ENCODE measurements at places on chromosomes 7 and 10.
A peak's percentile ranks its signal among the peaks of the same experiment; 100 is the strongest.

- DNase-seq, result peak; percentile 31
Observed at GRCh38 chr10:88386821-88387773, 196.0 kb downstream of the RNLS start.

DNA sequence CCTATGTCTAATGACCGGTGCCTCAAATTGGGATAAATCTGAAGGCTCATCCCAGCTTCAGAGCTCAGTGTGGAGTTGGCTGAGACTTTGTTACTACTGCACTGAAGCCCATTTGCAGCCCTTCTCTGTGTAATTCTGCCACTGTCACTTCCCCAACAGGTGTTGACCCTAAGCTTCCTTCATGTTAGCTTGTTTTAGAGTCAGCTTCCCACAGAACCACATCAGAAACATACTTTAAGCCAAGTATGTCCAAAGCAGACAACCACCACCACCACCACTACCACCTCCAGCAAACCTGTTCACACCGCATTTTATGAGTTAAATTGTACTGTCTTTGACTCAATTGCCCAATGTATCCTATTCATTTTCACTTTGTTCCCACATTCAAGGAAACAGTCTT is 25.2 kb upstream of the GNAT3 start:
- DNase-seq, result no peak

- DNase-seq, result no peak
Observed at GRCh38 chr10:76769161-76769560, 868.4 kb downstream of the KCNMA1 start.

DNA sequence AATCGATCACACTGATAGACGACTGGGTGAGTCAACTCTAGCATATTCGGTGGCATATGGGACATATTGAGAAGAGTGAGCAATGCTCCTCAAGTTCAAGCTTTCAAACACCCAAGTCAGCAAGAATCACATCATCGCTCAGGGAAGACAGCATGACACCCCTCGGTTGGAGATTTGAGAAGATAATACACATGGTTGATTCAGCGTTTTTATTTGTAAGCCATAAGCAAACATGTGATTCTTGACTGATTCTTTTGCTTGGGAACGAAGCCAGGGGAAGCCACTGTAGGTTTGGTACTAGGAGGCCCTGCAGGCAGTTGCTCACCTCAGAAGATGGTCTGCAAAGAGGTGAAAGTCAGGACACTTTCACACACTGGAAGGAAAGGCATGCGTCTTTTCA is 12.6 kb downstream of the UCMA start:
- DNase-seq, result no peak

- no peak for DNase-seq
Observed at GRCh38 chr7:24659505-24659904, 86.3 kb downstream of the PALS2 start.

DNA sequence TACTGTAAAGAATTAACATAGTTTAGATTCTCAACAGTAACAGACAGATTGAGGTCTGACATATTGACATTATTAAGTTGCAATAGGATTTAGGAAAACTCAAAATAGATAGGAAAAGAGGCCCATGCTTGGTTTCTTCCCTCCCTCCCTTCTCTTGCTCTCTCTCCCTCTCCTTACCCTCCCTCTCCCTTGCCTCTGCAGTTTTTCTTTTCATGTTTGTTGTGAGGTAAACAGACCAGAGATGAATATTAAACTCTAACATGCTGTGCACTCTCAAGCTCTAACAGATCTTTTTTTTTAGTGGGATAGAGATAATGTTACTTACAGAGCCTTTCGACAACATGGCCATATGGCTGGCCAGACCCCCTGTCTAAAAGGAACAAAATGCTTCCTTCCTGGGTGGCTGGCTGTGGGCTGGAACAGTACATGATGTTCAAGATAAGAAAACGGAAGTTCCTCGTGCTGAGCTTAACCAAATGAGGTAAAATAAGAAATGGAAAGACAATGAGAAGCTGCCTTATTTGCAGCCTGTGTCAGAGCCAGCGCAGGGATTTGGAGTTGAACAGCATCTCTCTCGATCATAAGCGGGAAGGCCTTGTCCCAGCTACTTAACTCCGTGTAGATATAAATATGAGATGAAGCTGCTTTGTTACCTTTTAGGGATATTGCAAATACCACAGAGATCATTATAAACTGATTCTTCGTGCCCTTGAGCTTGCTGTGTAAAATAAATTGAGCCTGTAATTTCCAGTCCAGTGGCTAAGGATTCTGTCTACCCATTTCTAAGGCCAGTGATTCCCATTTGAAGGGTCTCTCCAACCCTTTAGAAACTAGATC is 391.9 kb upstream of the NPVF start:
- no peak for DNase-seq

DNA sequence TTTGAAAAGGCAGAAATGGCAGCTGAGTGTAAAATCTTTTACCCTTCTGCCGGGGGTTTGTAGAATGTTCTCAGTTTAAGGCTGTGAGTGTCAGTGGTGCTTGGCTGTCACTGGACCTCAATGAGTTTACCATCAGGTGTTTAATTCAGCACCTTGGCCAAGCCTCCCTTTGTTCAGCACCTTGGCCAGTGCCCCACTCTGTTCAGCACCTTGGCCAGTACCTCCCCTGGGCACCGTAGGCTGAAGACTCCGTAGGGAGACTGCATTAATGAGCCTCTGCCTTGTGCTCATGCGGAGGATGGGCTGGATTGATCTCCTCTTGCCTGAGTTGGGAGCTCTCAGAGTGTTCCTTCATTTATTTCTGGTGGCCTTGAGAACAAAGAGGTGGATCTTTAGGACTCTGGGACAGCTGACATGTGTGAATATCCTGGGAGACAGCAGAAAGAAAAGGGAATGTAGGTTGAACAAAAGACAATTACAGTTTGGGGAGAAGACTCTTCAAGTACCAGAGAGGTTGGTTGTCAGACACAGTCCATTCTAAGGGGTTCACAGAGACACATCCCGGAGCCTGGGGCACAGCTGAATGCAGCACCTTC is 1.6 kb downstream of the FAM24A start:
- no peak for DNase-seq

- DNase-seq, result no peak
Observed at GRCh38 chr7:824664-825063, 7.6 kb upstream of the SUN1 start.

- no peak for DNase-seq
Observed at GRCh38 chr10:49593564-49593875, 16.6 kb upstream of the SLC18A3 start.

DNA sequence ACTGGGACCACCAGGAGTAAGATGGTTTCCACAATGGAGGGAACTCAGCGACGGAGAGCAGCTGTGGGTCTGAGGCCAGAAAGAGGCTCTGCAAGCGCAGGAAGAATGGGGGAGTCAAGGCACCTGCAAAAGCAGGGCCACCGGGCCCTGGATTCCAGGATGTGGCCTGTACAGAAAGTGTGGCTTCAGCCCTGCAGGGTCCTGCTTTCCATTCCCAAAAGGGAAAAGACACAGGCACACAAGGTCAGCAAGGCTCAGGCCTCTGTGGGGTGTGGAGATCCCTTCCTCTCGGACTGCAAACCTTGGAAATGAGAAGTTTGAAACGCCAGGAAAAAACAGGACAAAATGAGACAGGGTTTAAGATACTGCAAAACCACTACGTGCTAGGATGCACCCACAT is 232.5 kb downstream of the TNS3 start:
- no peak for DNase-seq

GRCh38 chr10:3429676-3430075 is 257.1 kb upstream of the PITRM1 start:
- DNase-seq, result no peak

DNA sequence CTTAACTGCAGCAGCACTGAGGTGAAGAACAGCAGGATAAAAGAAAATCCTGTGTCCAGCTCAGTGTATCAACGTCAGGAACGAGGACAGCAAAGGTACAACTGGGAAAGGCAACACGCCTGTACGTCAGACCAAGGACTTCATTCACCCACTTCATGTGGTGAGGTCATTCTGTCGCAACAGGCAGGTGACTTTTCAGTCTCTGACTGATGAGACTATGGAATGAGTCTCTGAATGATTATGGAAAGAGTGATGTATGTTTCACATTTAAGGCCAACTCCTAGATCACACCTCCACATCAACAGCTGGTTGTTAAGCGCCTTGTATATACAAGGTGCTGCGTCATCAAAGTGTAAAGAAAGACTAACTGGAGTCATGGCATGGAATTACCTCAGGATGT is 297.6 kb upstream of the SP8 start:
- DNase-seq, result no peak

- no peak for DNase-seq
Observed at GRCh38 chr10:78299851-78300468, 266.3 kb downstream of the RPS24 start.

GRCh38 chr7:30633223-30633622 is 38.5 kb downstream of the GARS1 start:
- no peak for DNase-seq

- no peak for DNase-seq
Observed at GRCh38 chr7:35802649-35803048, 1.8 kb downstream of the SEPTIN7 start.

DNA sequence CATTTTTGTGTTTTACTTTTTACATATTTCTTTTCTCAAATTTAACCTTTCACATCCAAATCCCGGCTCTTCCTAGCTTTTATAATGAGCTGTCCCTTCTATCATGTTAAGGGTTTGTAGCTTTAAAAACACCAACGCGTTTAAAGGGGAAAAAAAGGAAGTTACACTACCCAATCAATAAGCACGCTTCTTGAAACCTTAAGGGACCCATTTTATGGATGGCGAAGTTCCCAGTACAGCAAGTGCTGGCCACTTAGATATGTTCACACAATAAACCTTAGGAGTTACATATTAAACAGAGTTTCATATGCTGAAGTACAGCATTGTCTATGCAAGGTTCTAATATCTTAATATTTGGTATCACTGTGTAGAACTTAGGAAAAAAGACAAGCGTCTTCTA is 1.8 kb downstream of the GNG11 start:
- no peak for DNase-seq

- DNase-seq, result no peak
Observed at GRCh38 chr7:28957064-28957750, 923 bp downstream of the TRIL start.

DNA sequence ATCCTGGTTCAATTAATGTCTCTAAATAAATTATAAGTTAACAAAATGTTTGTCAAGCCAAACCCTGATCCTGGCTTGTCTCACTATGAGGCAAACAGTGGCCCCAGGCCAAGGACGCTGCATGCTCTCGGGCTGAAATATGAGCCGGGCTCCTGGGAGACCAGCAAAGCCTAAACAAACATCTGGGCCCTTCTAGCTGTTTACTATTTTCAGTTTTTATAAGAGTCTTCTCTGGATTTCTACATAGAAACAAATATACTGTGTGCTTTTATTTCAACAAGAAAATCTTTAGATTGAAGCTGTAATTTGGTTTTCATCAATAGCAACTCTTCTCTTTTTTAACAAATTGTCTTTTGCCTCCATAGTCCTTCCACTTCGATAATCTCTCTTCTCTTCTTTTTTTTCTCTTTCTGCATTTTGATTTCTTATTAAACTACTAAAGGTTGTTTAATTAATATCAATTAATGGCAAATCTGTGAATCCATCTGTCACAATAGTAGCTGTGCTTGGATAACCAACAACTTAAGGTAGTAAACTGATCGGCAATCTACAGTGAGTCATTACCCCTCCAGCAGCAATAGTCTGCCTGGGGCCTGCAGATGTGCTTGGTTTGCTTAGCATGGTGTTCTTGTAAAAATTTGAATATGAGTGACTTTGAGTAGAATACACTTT is 83.3 kb upstream of the DNAJC1 start:
- no peak for DNase-seq

GRCh38 chr10:125121003-125121402 is 39.4 kb downstream of the CTBP2 start:
- no peak for DNase-seq

- no peak for DNase-seq
Observed at GRCh38 chr7:14766747-14767146, 135.8 kb downstream of the DGKB start.

DNA sequence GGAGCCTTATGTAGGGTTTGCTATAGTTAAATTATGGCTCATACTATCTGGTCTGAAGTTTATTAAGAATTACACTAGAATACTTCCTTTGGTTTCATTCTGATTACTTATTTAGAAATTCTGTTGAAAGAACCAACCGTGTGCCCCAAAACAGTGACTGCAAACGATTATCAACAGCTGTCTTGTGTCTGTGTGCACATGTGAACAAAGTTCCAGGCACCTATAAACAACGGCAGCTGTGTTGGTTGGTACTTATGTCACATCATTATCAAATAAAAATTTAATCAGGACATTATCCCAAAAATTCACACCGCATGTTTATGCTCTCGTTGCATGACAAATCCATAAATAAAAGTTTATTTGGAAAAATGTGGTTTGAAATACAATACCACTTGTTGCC is 80.6 kb downstream of the USP6NL start:
- DNase-seq, result no peak

GRCh38 chr7:101975046-101975445 is 157.6 kb downstream of the CUX1 start:
- DNase-seq, result no peak

GRCh38 chr7:17007841-17008240 is 126.1 kb upstream of the AGR3 start:
- DNase-seq, result no peak

- DNase-seq, result no peak
Observed at GRCh38 chr10:34766811-34767494, 48.1 kb downstream of the PARD3 start.

DNA sequence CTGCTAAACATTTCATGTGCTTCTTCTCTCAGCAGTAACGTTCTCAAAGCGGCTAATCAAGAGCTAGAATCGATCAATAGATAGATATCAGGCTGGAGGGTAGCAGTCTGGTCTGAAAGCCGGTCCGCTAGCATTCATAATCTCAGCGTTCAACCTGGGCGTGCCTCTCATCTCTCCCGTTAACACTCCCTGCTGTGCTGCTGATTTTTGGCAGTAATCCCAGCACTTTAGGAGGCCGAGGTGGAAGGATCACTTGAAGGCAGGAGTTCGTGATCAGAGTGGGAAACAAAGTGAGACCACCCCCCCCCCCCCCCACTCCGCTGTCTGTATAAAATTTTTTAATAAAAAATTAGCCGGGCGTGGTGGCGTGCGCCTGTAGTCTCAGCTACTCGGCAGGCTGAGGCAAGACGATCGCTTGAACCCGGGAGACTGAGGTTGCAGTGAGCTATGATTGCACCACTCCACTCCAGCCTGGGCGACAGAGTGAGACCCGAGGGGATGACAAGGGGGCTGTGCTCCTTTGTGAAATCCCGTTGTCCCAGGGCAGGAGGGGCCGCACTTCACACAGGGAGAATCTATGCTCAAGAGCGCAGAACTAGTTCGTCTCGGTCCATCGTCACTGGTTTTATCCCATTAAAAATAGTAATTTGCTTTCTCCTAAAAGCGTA is 624 bp upstream of the CEP55 start:
- DNase-seq, result no peak

GRCh38 chr10:112447620-112447928 is 559 bp downstream of the VTI1A start:
- DNase-seq, result no peak

All from NCI-H1436 treated with DMSO at 0.1 percent for 48 hours (cell line).